ENCODE measurements at places on chromosomes 7 and 10.

DNA sequence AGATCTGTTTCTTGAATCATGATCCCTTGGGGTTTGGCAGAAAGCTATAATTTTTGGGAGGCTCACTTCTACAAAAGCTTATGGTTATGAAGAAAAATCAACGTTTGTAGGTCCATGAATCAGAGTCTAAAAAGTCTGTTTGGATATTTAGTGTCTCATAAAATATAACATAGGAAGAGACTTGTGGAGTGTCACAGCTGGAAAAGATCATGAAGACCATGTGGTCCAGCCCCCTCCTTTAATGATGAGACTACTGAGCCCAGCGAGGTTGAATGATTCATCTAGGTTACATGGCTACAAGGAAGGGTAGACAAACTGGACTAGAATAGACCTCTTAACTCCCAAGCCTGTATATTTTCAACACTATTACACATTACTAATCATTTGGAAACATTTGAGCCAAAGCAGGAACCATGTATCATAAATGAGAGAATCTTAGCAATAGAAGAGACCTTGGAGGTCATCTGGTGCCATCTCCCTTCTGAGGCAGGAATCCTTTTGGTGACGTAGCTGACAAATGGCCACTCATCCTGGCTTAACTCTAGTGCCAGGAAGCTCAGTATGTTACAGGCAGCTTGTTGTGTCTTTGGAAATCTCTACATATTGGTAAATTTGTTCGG lies 152.5 kb downstream of the CREB5 start:
- no peak for DNase-seq

DNA sequence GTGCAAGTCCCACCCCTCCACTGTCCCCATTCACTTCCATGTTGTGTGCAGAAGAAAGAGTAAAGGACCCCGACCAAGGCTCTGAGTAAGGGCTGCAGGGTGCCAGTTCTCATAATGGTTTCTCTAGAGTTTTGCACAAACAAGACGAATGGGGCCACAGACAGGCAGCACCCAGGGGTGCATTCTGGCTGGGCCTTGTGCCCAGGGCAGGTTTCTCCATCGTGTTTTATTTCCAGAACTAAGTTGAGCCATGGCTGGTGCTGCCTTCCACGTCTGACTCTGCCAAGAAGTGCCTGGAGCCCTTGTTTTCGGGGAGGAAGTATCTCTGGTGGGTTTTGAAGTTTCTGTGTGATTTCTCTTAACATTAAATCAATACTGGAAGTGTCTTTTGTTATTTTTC lies 95.0 kb upstream of the SDK1 start:
- no peak for DNase-seq

DNA sequence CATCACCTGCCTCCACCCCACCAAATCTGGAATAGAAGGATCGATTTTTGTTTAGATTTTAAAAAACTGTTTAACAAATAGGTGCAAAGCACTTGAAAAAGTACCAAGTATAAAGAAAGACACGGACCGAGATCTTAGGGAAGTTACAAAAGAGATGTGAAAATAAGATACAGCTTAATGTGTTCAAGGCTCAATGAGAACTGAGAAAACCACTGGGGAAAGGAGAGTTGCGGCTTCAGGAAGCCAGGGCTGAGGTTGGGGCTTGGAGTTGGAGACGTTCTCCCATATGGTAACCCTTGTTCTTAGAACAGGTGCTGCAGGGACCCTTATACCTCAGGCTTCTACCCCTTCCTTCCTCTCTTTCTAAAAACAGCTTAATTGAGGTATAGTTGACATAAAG lies 140.2 kb downstream of the FANK1 start:
- DNase-seq: no peak

DNA sequence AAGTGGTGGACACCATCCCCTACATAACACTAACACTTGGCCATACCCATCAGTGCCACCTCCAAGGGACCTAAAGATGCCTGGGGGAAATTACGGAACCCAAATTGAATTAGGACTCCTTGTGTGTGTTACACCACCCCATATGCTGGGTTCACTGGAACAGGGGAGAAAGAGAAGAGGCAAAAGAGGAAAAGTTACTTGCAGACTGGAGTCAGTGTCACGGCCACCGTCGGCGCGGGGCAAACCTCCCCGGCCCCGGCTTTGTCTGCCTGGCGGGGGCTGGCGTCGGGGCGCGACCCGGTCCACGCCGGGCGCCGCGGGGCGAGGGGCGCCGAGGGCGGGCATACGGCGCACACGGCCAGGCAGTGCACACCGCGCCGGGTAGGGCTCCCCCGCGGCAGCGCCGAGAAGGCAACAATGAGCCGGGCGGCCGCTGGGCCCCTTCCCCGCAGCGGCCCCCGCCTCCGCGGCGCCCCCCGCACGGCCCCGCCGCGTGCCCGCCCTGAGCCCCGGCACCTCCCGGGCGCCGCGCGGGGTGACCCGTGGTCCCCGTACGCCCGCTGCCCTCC lies 171.1 kb downstream of the FAM107B start:
- DNase-seq: no peak

DNA sequence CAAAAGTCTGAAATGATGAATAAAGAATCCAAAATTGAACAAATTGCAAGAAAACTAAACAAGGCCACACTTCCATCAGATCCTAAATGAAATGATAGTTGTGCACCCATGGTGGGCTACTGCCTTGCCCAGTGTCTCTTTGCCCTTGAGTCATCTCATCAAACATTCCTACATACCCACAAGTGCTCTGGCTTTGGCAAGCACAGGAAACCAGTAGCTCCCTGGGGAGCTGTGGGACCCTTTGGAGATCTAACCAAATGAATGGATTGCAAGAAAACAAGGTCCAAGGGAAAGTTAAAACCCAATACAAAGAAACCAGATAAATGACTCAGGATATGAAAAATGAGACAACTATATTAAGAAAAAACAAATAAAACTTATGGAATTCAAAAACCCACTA lies 129.8 kb upstream of the TMEM229A start:
- DNase-seq: no peak

- DNase-seq: no peak
Observed at GRCh38 chr10:43814663-43815062, 166.0 kb upstream of the ZNF32 start.

- DNase-seq: no peak
Observed at GRCh38 chr7:47654672-47655298, 72.9 kb upstream of the TNS3 start.

GRCh38 chr10:65470986-65471385 lies 1454.8 kb upstream of the LRRTM3 start:
- no peak for DNase-seq

DNA sequence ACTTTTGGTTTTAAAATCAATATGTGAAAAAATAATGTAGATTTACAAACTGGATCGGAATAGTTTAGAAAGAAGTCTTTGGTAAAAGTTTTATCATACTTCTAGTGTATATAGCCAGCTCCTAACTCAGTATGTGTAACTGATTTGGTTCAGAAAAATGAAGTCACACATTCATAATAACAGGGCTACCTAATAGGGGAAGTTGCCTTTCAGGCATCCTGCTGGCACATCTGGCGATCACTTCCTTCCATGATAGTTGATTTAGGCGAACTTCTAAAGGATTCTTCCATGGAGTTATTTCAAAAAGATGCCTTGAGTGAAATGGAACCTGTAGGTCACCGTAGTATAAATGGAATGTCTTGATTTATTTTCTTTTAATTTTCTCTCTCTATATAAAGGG lies 69.1 kb downstream of the SHH start:
- DNase-seq: no peak

DNA sequence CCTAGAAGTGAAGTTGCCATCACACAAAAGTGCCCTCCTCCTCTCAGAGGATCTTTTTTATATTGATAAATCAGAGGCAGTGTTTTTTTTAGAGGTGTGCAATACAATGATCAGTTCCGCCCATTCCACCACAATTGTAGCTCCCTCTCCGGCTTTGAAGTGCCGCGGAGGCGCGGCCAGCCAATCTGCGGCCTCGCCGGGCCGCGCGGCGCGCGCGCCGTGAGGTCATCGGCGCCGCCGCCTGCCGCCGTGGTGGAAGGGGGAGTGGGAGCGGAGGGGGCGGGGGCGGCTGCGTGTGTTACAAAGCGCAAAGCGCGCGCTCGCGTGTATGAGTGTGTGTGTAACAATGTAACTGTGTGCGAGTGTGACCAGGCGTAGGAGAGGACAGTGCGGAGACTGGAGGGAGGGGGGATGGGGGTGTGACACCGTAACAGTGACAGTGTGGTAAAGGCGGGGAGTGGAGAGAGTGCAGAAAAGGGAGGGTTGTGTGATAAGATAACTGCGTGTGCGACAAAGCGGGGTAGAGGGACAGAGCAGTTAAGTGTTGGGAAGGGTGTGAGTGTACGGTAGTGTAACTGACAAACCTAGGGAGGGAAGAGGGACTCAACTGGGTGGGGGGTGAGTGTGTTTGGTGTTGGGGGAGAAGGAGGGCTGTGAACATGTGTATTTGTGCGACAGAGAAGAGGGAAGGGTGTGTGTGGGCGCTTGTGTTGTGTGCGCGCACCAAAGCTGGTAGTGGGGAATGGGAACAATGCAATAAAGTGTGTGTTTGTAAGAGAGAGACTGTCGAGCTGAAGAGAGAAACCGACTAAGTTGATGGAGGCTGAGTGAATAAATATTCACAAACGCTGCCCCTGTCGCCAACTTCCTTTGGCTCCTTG lies at the start of gene SP8:
Gene SP8 (minus strand): TSS at position 108 of the 881 bp plus-strand sequence. CDS start 88 bp downstream, at position 20.
- no peak for DNase-seq

DNA sequence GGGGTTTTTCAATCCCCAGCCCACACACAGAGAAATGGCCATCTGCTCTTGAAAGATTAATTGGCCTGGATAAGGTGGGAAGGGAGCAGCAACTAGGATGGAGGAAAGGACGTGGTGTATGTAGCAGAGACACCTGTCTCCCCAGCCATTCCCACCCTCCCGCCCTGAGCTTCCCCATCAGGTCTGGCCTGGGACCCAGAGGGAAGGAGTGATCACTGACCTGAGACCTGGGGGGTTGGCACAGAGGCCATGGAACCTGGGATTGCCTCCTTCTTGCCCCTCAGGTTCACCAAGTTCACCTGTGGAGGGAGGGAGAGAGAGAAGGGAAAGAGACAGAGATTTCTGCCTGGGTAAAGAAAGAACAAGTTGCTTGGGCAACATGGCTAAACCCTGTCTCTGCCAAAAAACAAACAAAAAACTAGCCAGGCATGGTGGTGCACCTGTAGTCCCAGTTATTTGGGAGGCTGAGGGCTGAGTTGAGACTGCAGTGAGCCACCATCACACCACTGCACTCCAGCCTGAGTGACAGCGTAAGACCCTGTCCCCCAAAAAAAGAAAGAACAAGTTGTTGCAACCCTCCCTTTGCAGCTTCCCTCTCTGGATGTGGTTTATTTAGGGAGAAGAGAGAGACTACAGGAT lies 11.3 kb upstream of the TRPV6 start:
- no peak for DNase-seq

- no peak for DNase-seq
Observed at GRCh38 chr10:86967481-86967941, 771 bp upstream of the ADIRF start.

- DNase-seq: no peak
Observed at GRCh38 chr10:27741173-27742091, 4.2 kb downstream of the MKX start.

DNA sequence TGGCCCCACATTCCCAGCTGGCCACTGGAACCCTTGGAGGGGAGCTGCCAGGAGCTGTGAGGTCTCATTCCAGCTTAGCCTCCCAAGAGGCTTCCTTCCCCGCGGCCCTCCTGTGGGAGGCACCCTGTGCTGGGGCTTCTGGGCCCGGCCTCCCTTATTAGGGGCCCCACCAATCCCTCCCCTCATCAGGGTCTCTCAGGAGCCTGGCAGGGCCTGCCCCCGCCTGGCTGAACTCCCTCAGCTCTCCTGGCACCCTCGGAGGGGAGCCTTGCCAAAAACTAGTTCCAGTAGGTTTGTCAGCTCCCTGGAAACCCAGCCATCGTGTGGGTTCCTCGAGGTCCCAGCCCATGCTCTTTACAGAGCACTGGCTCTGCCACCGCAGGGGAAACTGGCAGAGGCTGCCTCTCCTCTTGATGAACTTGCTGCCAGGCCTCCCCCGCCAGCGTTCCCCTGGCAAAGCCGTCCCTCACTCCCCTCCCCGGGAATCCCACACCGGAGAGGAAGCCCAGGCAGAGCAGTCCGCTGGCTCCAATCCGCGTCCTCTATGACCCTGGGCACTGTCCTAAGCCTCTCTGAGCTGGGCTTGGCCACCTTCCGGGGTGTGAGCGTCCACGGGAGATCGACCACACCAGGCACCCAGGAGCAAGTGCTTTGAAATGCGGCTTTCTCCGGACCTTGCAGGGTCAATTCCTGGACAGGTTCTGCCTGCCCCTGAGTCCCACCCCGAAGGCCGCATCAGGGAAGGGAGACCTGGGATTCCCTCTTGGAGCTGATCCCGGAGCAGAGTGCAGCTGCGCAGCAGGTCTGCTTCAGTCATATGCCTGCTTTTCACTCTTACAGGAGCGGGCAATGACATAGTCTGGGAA lies 139.8 kb downstream of the ARHGAP22 start:
- no peak for DNase-seq

- no peak for DNase-seq
Observed at GRCh38 chr7:142703655-142704305, 45.5 kb upstream of the PRSS1 start.

DNA sequence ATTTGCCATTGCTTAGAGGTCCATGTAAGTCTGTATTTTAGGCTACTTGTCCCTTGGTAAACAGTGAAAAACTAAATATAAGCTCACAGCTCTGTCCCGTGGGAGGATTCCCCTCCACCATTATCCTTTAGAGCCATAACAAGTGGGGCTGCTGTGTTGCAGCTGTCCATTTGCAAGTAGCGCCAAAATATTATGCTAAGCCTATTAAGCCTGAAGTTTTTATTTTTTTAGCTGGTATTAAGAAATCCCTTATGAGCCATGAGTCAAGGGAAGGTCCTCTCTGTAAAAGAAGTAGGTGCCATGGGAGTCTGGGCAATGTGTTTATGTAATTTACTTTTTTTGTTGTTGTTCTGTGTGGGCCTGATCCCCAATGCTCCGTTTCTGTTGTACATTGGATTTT lies 183.9 kb downstream of the THSD7A start:
- no peak for DNase-seq

DNA sequence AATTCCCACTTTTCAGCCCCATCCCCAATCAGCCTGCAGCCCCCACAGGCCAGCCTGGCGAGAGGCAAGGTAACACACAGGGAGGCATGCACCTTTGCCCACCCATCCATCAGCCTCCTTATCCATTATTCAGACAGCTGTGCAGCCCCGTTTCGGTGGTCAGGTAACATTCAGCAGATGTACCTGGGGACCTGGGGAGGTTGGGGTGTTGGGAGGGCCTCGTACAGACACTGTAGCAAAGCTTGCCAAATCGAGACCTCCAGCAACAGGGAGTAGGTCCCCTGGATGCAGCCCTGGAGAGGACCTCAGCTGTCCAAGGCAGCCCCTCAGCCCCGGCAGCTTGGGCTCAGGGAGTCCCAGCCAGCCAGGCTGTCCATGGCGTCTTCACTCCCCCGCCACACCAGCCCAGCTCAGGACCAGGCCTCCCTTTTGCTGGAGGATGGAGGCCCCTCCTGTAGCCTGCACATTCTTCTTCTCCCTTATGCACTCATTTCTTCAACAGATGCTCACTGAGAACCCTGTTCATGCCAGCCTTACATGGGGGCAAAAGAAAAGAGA lies 8.5 kb upstream of the DRGX start:
- no peak for DNase-seq

GRCh38 chr10:22927661-22928403 lies at the start of gene ARMC3:
Gene ARMC3 (plus strand): TSS chr10:22928053. CDS start chr10:22931997, 3,944 bp downstream.
- peak; percentile 44 for DNase-seq
